ENCODE measurements at places on chromosomes 5 and 9. TPM values are rescaled to one million over a fixed set of nuclear protein-coding genes. Genes with fewer than 3 reads are reported as not detected.

GRCh38 chr5:126066836-126067235 lies 356.4 kb upstream of the GRAMD2B start:
- no peak for DNase-seq

DNA sequence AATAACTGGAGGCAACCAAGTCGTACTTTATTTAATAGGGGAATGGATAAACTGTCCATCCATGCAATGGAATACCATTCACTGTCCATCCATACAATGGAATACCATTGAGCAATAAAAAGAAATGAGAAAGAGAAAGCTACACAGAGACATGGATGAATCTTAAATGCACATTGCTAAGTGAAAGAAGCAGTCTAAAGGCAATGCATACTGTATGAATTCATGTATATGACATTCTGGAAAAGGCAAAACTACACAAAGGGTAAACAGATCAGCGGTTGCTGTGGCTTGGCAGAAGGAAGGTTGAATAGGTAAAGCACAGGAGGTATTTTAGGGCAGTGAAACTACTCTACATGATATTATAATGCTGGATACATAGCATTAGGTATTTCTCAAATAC lies 16.2 kb downstream of the DRD1 start:
- no peak for DNase-seq

DNA sequence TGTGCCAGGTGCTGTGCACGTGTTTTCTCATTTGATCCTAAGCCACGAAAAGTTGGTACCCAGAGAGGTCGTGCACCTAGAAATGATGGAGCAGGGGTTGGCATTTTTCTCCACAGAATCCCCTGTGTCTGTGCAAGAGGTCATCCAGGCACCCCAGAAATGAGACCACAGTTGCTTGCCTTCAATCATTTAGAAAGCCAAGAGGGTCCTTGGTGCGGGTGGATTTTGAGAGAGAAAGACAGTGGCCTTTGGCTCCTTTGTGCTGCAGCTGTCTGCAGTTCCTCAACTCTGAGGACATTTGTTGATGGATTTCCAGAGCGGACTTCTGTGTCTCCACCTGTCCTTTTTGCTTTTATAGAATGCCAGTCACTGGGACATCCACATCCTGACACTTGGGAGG lies 33.8 kb upstream of the SPRY4 start:
- DNase-seq: no peak

Gene TCF7
- 5.9 TPM for total RNA-seq

DNA sequence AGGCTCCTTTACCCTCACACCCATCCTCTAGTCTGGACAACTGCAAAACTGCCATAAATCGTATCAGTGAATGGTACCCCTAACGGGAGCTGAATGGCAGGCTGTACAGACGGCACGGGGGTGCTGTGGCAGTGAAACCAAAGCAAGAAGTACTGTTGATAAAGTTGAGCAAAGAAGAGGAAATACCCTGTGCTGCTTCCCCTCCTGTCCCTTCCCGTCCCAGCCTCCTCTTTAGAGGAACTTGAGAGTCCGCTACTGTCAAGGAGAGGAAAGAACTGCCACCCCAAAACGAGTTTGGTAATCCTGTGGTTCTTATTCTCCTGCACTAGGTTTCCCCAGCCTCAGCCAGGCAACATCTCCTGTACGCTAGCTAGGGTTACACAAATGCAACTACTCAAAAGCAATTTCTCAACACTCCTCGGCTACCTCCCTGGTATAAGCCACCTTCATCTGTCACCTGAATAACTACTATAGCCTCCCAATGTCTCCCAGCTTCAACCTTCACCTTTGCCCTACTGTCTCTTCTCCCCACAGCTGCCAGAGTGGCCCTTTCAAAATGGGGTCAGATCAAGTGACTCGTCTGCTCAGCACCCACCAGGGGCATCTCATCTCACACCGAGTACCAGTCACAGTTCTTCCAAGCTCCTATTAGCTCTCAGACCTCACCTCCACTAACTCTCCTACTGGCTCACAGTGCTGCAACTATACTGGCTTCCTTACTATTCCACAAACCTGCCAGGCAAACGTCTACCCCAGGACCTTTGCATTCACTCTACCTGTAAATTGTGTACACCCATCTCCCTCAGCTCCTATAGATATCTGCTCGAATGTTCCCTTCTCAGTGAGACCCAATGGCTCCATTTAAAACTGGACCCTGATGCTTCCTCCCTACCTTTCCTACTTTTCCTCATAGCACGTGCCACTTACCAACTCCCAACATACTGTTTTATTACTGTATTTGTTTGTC lies 4.1 kb downstream of the GLRX start:
- no peak for DNase-seq

Gene RASGEF1C
- total RNA-seq: 0.17 TPM

Gene DOCK8
- total RNA-seq: 4.3 TPM
